ENCODE measurements at places on chromosomes 6 and 20.

DNA sequence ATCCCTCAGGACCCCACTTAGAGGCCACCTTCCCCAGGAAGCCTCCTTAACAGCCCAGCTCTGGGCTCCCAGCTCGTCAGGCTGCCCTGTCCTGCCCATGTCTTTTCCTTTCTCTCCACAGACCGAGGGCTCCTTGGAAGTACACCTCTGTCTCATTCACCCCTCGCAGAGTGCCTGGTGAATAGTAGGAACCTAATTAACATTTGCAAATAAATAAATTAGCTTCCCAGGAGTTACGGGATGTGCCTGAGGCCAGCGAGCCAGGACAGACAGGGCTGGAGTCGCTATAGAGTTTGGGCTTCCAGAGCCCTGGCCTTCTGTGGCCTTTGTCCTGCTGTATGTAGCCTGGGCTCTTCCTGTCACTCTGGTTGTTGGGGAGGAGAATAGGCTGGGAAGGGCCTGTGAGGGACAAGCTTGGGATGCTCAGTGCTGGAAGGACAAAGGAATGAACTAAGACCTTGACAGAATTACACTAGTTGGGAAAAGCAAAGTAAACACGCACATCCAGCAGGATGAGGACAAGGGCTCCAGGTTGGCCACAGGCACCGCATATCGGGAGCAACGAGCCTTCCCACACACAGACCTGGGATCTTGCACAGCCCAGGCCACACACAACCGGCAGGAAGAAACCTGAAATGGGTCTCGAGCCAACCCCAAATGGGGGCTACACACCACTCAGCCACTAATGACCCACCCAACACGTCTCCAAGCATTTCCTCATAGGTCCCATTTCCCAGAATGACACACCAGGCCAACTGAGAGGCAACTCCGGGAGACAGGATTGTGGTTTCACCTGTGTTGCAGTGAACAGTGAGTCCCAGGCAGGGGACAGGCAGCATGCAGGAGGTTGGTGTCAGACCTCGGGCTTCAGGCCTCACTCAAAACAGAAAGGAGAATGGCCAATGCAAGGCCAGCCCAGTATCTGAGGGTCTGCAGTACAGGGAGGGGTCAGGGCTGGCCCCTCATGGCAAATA is 9.7 kb downstream of the MAP1LC3A start:
- DNase-seq = no peak

DNA sequence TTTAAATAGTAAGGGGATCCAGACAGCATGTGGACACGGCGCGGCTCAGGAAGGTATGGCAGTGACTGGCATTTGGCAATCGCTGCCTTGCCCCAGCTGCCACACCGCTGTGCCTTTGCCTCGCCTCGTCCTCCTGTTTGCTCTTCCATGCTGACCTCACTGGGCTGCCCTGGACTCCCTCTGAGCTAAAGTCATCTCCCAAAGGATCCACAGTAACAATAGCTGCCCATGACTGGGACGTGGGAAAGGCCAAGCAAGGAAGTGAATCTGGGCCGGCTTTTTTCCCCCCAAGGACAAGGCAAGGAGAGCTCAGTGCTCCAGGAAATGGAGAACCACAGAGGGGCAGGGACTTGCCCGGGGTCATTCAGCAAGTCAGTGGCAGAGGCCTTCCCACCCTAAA is 48.1 kb downstream of the JPH2 start:
- DNase-seq = no peak

DNA sequence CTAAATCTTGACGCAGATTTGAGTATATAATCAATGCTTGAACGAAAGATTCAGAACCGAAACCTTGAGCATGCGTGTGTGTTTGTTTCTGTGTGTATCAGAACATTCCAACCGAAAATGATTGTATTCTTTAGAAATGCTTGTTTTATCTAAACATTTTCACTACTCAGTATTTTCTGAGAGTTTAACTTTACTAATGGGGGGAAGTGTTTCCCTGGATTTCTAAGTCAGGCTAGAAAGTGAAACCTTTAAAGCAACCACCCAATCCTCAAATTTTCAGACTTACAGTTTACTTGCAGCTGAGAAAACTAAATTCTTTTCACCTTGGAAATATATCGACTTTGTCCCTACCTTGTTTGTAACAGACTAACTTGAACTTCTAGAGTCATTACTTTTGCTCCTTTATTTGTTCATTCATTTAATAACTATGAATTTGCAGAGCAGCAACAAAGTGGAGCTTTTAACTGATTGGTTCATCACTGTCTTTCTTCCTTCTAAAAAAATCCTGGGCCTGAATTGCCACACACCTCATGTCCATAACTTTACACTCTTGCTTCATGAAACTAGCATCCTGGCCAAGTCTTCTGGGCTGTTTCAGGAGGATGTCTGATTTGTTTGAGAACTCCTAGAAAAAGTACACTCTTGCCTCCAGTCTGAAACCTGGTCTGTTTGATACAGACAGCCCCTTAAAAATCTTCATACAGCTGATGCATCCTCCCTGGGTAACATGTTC is 77.8 kb upstream of the XRN2 start:
- DNase-seq = no peak

DNA sequence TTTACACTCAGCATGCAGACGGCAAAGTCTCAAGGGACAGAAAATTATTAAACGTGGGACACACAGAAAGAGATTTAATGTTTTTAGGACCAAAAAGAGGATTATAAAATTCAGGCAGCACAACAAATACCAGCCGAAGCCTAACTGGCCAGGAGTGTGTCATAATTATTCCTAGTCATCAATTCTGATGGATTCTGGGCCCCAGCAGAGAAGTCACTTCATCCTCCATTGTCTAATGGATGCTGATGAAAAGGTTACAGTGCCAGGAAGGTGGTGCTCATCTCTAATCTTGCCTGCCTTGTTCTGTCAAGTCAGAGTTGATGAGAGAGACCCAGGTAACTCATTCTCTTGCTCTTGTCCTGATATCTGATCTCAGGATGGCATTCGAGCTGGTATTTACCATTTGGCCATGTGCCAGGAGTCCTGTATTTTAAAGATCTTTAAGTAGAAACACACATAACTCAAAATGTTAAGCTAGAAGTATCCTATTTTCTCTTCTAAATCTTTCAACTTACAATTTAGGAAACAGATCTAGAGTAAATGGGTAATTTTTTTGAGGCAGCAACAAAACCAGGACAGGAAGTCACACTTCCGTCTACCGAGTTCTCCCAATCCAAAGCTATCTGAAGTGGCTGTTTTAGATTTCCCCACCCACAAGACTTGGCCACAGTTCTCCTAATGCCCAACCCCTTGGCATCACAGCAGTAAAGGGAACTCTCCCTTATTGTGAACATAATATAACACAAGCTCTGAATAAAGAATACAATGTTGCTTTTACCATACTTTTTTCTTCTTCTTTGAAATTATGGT is 50.0 kb downstream of the ADAT2 start:
- DNase-seq = peak; percentile 68

- DNase-seq = no peak
Observed at GRCh38 chr20:40630713-40631112, 58.3 kb downstream of the MAFB start.

DNA sequence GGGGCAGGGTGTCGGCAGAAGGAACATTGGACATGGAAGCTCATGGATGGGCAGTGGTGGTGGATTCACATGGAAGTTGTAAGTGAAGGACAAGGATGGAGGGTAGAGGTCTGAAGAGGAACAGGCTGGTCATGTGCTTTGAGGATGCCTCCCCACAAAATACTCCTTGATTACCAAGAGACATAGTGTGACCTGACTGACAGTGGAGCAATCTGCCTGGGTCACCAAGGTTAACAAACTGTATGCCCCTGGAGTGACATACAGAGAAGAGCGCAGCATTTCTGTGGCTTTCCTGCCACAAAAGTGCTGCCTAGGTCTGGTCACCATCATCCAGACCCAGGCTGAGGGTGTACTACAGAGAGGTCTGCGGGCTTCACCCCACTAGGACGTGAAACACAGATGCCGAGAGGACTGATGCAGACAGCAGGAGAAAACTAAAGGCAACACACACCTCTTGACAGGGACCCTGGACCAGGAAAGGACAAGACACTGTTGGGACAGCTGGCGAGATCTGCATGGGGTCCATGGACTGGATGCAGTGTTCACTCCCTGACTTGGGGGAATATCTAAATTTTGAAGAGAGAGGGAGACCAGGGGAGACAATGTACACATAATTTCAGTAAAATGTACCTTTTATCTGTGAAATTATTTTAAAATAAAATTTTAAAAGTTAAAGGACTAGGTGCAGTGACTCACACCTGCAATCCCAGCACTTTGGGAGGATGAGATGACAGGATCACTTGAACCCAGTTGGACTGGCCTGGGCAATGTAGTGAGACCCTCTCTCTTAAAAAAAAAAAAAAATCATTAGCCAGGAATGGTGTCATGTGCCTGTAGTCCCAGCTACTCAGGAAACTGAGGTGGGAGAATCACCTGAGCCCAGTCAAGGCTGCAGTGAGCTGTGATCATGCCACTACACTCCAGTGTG is 64.9 kb downstream of the CSE1L start:
- no peak for DNase-seq

DNA sequence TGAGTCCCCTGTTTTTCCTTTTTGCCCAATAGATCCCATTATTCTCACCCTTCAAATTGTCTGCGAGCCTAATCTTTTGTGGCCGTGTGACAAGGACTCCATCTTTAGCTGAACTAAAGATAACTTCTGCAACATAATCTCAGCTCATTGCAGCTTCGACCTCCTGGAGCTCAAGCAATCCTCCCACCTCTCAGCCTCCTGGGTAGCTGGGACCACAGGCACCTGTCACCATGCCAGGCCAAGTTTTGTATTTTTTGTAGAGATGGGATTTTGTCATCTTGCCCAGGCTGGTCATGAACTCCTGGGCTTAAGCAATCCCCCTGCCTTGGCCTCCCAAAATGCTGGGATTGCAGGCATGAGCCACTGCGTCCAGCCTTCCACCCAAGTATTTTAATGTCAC is 161.0 kb downstream of the GJA1 start:
- no peak for DNase-seq

DNA sequence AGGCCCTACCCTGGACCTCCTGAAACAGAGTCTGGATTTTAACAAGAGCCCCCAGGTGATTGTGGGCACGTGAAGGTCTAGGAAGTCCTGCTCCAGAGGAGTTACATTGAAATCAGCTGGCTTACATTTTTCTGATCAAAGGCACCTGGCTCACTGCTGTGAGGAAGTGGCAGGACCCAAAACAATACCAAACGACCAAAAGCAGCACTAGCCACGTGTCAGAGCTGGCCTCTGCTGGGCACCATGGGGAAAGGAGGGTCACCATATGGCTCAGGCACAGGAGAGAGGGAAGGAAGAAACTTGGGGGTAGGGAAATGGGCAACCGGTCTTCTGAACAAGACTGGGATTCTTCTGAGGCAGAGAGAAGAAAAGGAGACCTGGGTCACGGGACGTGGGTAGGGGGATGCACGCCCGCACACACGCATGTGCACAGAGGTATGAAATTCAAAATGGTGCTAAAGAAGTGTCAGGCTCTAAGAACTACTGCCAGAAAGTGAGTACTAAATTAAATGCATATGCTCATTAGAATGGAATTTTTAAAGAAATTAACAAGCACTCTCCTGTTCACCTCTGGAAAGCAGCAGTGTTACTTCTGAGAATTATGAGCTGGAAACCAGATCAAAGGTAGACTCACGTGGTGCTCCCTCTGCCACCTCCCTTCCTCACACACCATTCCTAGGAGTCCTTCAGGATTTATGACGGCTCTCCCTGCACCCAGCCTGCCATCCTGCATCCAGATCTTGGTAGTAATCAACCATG is 113.6 kb downstream of the TRERF1 start:
- DNase-seq = no peak

GRCh38 chr6:104526376-104526775 is 333.3 kb downstream of the HACE1 start:
- no peak for DNase-seq

DNA sequence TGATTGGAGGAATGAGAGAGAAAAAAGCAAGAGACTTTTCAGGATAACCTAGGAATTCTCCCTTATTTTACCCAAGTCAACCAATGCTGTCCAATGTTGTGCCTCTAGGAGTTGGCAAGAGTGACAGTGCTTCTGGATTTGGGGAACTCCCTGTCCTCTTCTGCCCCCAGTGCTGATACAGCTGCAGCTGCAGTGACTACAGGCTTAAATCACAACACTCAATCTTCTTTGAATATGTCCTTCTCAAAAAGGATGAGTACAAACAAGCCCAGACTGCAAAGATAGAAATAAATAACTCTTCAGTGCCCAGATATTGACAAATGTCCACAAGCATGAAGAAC is 141.0 kb upstream of the COL21A1 start:
- no peak for DNase-seq

DNA sequence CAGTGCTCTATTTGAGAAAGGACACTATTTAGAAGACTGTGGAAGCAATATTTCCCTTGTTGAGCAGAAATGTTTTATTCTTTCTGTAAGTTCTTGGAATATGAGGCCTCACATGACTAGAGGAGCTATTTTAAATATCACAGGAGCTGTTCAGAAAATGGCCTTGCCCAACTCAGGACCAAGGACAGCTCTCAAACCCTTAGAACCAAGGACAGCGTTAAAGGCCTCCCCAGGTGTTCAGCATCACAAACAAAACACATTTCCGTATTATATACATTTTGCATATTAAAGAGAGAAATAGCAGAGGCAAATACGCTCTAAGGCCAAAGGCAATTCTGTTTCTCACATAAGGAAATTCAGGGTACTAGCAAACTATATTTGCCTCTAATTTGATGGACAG is 631.4 kb downstream of the CDH26 start:
- DNase-seq = peak; percentile 27

GRCh38 chr20:32978009-32978335 is 26.3 kb downstream of the SUN5 start:
- DNase-seq = no peak

GRCh38 chr20:31555203-31555775 is 41.0 kb downstream of the HM13 start:
- no peak for DNase-seq

GRCh38 chr6:41975276-41975675 is 33.7 kb upstream of the CCND3 start:
- DNase-seq = no peak

DNA sequence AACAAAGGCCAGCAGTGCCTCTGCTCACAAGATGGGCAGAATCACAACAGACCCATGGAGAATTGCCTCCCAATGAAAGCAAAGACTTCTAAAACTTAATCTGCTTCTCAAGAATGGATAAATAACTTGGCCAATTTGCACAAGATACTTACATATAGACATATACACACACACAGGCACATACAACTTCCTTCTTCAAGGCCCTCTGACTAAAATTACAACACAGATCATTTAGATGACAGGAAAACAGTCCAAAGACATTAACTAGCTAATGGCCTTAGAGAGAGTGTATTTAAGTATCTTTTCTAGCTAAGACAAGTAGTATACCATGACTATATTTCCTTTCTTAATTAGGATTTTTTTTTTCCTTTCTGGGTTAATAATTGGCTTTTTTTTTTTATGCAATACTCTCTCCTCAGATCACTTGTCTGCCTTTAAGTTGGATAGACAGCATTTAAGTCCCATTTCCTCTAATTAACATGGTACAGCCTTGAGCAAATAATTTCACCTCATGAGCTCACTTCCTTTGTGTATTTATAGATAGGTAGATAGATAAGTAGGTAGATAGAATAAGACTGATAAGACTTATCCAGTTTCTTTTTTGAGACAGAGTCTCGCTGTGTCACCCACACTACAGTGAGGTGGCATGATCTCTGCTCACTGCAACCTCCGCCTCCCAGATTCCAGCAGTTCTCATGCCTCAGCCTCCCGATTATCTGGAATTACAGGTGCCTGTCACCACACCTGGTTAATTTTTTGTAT is 70.0 kb downstream of the NRSN1 start:
- no peak for DNase-seq
